ENCODE measurements at places on chromosomes 4 and X.

- no peak for DNase-seq
Observed at GRCh38 chr4:3660086-3660927, 105.9 kb upstream of the ADRA2C start.

DNA sequence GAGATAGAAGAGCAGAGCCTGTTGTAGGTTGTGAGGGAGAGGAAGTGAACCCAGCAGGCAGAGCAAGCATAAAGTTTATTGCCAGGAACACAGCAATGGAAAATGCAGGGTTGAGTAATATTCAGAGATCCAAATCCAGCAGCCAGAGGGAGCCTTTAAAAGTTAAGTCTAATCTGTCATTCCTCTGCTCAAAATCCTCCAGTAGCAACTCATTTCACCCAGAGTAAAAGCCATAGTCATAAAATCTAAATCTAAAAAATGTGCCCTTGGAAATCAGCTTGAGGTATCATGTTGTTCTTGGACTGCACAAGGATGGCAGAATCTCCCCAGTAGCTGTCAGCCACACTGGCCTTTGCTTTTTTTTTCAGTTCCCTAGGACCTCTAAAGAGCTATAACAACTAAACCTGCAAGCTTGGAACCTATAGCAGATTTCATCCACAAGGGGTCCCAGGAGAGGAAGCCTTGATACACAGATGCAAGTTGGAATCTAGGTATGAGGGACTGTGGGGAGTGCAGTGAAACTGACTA lies 62.9 kb upstream of the FRAS1 start:
- DNase-seq, result peak; percentile 16

DNA sequence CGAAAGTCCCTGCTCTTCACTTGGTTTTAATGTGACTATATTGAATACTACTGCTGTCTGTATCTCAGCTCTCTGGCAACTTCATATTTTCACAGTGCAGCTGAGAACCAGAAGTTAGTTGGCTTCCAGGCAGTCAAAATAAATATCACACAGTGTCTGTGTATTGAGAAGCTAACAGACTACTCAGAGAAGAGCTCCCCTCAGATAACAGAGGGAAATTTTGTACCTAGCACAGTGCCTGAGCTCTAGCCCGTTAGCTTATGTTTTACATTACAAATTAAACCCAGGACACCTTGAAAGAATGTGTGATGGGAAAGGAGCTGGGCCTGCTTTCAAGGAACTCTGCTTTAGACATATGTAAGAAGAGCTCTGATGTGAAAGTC lies 22.7 kb downstream of the JADE1 start:
- no peak for DNase-seq

DNA sequence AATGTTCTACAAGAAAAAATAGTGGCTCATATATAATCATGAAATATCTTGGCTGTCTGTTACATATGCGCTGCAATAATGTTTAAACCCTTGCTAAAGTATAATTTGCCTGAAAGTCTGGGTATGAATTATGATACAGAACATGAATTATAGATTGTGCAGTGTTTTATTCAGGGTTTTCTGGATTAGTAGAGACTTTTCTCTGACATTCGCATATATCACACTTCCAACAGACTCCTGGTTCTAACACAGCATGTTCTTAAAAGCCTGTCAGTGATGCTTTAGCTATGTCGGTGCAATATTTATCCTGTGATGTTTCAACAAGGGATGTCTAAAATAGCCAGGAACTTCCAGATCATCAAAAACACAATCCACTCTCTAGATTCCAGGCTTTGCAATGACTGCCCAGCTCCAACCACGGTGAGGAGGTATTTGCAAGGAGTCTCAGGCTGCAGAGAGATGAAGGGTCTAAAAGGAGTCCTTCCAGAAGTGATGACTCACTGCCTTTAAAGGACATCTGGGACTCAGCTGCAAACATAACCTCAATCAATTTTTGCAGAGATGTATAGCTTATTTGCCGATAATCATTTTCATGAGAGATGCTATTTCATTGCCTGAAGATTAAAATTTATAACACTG lies 69.4 kb downstream of the RWDD4 start:
- no peak for DNase-seq

DNA sequence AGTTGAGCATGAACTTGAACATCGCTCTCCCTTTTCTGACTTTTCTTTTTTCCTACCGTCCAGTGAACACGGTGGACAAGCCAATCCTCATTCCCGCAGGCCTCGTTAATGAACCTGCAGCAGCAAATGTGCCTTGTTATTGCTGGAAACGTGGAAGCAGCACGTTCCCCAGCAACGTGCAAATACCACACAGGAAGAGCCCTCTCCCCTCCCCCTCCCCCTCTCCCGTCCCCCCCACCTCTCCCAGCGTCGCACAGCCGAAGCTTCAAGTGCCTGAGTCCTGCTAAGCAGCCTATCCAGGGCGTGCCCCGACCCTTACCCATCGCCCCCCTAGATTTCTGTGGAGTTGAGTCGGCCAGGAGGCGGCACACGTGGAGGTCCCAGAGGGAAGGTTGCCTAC lies 219.9 kb downstream of the BCOR start:
- DNase-seq, result no peak

DNA sequence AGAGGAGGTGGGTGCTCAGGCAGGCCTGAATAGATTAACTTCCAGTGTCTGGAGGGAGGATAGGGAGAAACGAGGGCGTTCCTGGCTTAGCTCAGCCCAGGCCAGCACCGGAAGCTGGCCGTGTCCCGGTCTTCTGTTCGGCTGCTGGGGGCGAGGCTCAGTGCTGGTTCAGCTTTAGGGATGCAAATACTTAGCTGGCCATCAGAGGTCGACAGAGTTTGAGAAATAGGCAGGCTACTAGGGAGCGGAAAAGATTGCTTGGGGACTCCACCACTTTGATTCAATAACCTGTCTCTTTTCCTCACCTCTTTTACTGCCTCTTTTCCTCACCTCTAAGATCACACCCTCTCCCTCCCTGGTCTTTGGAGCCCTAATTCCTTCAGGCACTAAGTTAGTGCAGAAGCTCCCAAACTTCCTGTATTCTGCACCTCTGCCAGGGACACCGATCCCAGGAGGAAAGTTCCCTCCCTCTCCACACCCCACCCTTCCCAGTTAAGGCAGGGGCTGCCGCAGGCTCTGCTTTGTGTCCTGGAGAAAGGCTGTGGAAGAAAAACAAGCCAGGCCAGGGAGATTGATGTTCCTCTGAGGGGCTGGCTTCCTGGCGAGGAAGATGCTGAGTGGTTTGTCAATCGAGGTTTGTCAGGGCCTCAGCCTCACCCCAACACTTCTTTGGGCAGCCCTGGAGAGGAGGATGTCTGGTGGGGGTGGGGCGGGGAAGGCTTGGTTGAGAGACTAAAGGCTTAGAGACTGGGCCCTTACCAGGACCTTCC lies 6.0 kb upstream of the EFNB1 start:
- DNase-seq, result no peak
